ENCODE measurements at places on chromosomes 5 and 9. TPM values are rescaled to one million over a fixed set of nuclear protein-coding genes. Genes with fewer than 3 reads are reported as not detected.

DNA sequence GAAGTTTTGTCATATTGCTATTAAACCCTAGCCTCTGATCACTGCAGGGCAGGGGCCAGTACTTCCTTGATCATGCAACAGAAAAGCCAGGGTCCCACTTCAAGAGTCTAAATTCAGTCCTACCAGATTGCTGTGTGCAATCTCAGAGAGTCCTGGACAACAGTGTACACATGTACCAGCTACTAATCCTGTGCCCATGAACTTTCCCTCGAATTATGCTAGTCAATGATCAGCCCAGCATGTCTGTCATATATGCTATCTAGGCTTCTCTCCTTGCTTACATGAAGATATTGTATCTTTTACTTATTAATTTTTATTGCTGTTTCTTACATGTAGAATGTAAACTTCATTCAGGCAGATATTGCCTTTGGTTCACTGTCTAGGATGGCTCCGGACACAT lies 367.0 kb downstream of the NTRK2 start:
- DNase-seq: no peak

GRCh38 chr5:170863646-170864045 lies 1.8 kb downstream of the RANBP17 start:
- peak; percentile 24 for DNase-seq

DNA sequence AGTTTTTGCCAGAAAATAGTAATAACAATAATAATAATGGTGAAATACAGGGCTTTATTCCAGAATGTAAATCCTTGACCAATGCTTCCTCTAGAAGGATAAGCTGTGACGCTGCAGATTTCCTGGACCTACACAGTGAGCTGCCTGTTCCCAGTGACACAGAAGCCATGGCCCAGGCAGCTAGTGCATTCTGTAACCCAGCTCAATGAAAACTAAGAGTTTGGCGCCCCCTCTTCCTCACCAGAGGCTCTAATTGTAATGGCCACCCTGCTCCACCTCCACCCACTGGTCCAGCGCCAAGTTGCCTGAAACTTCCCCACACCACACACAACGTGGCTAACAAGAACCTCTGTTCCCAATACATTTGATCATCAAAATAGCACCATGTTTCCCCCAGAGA lies 248.1 kb downstream of the CETN3 start:
- DNase-seq: no peak

Gene ZNF883
- total RNA-seq: 4.0 TPM

- DNase-seq: no peak
Observed at GRCh38 chr5:133890776-133891280, 77.6 kb downstream of the C5orf15 start.

Gene IFNA21
- total RNA-seq: not detected

DNA sequence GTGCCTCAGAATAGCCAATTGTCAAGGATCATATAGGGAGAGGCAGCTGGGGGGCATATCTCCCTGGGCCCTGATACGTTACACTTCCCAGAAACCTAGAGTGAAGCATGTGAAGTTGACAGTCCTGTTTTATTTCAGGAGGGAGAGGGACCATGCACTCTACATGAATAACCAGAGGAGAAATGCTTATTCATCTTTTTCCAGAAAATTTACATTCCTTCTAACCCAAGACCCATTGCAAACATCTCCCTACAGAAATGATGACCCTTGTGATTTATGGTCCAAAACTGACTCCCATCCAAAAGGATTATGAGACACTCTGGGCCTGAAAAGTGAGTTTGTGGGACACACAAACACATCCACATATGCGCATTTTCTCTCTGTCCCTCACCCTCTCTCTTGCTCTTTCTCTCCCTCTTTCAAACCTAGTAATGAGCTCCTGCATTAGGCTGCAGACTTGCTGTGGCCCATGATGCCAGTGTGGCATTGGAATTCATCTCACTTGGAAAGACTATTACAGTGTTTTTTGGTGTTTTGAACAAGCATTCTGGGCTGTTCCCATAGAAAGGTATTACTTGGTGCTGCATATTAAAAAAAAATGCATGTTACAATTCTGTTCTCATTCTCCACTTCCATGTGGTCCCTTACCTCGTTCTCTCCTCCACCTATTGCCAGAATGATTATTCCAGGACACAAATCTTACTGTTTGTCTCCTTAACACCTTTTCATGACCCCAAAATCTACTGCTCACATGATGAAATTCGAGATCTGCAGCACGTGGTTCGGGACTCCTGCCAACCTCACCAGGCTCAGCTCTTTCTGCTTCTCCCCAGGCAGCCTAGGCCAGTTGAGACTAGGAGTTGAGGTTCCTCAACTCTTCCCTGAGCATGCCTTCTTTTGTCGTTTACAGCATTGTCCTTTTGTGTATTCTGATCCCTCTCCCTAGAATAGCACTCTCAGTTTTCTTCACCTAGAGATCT lies 451.3 kb upstream of the KLF4 start:
- no peak for DNase-seq

DNA sequence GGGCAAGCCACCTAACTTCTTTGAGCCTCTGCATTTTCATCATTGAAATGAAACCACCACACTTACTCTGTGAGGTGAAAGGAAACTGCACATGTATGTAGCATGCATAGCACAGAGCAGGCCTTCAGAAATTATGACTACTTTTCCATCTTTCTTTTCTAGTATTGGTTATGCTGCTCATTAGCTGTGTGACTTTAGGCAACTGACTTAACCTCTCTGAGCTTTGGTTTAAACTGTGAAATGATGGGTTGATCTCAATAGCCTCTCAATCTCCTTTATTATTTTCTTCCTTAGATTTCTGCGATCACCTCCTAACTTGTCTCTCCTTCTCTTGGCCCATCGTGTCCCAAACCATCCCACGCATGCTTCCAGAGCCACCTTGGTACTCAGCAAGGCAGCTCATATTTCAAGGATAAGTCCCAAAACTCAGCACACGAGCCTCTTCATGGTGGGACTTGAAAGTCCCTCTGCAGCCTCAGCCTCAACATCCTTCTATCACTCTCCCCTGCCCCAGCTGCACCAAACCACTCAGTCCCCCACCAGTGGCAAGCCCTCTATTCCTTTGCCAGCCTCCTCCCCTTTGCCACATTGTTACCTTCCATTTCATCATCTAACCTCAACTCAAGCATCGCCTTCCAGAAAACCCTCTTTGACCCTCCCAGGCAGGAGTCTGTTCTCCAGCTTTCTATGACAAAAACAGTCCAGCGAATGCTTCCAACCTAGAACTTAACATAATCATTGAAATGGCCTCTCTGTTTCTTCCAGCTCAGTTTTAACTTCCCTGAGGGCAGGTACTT lies 60.3 kb upstream of the DNAH5 start:
- no peak for DNase-seq

DNA sequence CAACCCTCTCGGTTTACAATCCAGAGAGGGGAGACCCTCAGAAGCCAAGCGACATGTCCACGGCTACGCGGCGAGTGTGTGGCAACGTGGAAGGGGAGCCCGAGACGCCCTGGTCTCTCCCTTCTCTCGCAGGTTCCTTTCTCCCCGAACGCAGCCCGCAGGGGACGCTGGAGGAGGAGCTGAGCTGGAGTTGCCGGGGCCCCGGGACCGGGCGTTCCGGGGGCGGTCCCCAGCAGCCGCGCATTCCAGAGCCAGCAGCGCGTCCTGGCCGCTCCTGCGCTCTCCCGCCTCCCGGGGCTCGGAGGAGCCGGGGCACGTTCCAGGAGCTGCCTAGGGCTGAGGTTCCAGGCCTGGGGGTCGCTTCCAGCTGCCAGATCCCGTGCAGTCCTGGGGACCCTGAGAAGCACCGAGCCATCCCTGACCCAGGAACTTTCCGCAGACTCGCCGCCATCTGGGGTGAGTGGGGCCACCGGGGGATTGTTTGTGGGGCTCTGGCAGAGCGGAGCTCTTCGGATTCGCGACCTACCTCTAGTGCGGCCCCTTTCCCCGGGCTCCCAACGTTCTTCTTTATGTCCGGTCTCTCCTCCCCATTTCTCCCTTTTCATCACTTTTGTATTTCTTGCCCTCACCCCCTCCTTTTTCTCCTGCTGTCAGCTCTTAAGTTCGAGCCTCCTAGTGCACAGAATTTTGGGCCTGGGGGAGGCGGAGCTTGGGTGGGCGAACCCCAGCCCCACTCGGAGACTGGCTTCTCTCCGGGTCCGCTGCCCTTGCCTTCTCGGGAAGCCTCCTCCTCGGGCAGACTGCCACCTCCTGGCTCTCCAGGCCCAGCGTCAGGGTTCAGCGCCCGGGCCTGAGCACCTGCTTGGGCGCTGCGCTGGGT lies at the start of gene SMIM3:
Gene SMIM3 (plus strand): TSS at position 241 of the 880 bp plus-strand sequence. CDS start 16,684 bp downstream, outside the sequence.
- peak; percentile 57 for DNase-seq

GRCh38 chr9:108933231-108933717 lies 650 bp downstream of the ELP1 start:
- peak; percentile 10 for DNase-seq

- DNase-seq: no peak
Observed at GRCh38 chr5:79521156-79521555, 7.2 kb upstream of the HOMER1 start.

Gene CAMK4
- total RNA-seq: 5.7 TPM

DNA sequence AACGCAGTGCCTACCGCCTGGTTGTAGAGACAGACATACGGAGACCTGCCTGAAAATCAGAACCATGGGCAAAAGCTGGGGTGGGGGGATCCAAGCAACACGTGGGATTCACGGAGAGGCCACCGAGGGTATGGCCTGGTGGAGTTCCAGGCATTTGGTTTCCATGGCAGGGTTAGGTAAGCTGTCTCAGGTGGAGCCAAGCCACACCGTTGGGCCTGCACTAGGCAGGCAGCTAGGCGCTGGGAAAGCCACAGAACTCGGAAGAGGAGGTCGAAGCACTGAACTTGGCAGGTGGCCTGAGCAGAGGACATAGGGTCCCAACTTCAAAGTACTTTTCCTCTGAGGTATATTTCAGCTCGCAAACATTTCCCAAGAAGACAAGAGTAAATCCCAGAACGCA lies 111.6 kb downstream of the ISL1 start:
- no peak for DNase-seq

Gene NUTM2G
- not detected for total RNA-seq

Gene CCL28
- total RNA-seq: not detected

DNA sequence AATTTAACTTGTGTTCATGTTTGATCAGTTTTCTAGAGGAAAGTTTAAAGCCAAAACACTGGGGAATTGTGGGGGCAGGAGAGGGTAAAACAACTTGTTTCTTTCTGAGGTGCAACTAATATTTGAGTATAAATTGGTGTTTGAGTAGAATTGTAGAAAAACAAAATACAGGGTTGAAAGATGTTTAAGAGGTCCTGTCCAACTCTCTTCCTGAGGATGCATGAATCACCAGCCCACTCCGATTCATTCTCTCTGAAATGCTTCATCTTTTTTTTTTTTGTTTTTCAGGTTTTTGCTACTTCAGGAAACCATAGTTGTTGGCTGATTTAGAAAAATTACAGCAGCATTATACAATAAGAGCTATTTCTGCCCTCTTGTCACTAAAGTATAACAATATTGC lies 42.4 kb upstream of the TMC1 start:
- peak; percentile 16 for DNase-seq

Gene DNAJC21
- total RNA-seq: 42.4 TPM

DNA sequence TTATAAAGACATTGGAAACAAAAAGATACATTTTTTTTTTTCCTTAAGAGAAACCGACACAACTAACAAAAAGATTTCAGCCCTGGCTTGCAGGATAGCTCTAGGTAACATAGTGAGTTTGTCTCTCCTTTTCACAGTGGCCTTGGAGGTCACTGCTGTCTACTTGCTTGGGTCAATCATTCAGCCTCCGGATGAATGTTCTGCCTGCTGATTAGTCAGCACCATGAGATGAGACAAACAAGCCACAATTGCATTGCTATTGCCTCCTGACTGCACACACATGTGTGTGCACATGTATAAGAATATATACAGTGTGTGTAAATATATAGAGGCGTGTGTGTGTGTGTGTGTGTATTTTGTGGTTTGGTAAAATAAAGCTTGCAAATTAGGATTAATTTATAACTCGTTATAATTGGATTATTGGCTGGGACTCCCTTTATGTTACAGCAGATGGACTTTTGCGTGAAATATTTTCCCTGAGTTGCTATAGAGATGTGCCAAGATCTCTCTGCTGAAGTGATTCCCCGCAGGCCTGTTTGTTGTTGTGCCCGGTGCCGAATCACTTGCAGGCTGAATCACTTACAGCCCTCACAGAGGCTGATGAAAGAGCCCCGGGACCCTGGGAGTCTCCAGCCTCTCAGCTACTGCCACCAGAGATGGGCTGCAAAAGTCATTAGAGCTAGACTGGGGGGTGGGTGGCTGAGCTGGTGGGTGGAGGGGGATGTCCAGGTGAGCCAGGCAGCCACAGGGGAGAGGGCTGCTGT lies 161.2 kb downstream of the FGF18 start:
- DNase-seq: no peak

GRCh38 chr5:157944077-157944633 lies 85.2 kb upstream of the CLINT1 start:
- no peak for DNase-seq

GRCh38 chr9:16145196-16145950 lies 592.5 kb downstream of the CCDC171 start:
- DNase-seq: no peak

Gene CDC25C
- 9.6 TPM for total RNA-seq

DNA sequence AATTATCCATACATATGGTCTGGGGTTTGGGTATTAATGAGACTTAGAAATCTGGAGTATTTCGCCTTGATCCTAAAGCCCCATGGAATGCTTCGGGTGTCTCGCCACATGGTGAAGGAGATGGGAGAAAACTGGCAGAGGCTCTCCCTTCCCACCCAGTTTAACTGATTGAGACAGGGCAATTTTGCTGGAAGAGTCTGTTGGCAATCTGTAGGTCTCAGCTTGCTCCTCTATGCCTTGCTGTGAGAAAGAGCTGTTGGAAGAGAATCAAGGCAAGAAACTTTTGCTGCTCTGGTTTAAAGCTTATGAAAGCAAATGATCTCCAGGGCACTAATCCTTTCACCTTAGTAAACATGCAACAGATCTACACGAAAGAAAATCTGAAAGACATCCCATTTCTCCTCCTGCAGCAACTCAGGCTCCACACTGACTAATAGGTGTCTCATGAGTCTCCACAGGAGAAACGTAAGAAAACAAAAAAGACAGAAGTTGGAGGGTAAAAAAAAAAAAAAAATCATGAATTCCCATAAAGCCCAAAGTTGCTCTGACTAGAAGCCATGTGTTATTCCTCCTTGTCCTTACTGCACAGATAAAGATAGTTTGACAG lies 369.9 kb downstream of the EFNA5 start:
- DNase-seq: no peak

- DNase-seq: no peak
Observed at GRCh38 chr9:128097543-128098296, 29.7 kb downstream of the SLC25A25 start.

Gene OMD
- not detected for total RNA-seq

DNA sequence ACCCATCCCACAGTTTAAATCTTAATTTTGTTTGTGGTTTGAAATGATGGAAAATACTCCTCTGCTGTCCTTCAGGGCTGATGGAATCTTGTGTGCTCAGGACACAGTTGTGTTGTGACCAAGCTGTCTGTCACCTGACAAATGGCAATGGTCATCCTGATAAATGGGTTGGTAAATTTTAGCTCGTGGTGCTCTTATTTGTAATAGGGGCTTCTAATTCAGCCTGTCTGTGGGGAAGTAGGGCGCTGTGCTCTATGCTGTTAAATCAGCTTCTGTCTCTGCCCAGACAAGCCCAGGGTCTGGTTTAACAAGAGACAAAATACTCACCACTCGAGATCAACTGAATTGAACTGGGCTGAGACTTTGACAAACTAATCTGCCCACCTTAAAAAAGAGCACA lies 4.5 kb downstream of the LRRTM2 start:
- no peak for DNase-seq

Gene SLC45A2
- total RNA-seq: not detected

Gene GABRA6
- total RNA-seq: not detected

- DNase-seq: no peak
Observed at GRCh38 chr9:23537192-23538066, 288.6 kb downstream of the ELAVL2 start.

GRCh38 chr5:65184780-65185179 lies 296.9 kb downstream of the ADAMTS6 start:
- DNase-seq: no peak

All from HFFc6 (cell line).